Stimulated activated CD4-positive, alpha-beta T cell treated with anti-CD3 and anti-CD28 coated beads, TNF-alpha, amount 100 ng/mL, for 24 hours (primary cell): ENCODE measurements at places on chromosomes 11 and 22.

DNA sequence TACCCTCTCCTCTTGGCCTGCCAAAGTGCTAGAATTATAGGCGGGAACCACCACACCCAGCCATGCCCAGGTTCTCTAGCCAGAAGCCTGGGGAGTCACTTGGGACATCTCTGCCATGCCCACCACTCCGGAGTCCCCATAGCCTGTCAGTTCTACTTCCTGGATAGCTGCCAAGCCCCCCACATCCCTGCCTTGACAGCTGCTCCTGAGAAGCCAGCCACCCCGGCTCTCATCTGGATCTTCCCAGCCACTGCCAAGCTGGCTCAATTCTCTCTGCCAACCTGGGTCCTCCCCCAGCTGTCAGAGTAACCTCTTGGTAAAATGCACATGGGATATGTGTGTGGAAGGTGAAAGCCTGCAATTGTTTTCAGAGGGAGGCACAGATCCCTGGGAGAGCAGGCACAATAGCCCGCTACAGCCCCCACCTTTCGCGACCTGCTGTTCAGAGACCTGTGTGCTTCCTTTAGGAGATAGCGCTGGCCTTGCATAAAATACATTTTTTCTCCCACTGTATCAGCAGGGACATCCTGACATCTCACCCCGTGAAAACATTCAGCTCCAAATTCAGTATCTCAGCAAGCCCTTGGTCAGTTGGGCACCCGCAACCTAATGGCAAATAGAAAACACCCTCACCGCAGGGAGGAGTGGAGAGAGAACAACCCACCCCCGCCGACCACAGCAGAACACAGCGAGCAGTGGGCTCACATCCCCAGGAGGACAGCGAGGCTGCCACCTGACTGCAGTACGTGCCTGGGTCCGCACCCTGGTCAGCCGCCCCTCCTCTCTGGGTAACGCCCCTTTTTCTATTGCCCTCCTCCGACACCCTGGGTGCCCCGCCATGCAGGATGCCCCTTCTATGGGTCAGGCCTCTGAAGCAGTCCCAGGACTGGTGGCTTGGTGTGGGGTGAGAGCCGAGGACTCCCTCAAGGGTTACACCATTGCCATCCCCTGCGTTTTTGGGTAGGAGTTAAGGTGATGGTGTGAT lies 1342.2 kb downstream of the BRD1 start:
- no peak for DNase-seq

- no peak for DNase-seq
Observed at GRCh38 chr22:50674606-50675552, 2.3 kb downstream of the SHANK3 start.

DNA sequence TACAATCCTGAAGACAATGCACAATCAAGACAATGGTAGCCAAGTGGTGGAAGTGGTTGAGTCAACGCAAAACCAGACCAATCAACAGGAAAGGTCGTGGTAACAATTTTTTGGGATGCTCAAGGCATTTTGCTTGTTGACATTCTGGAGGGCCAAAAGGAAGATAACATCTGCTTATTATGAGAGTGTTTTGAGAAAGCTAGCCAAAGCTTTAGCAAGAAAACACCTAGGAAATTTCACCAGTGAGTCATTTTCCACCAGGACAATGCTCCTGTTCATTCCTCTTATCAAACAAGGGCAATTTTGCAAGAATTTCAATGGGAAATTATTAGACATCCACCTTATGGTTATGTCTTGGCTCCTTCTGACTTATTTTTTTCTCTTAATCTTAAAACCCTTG lies 1932.2 kb upstream of the RAG2 start:
- DNase-seq: no peak

GRCh38 chr22:33737662-33738061 lies 182.6 kb downstream of the LARGE1 start:
- no peak for DNase-seq

GRCh38 chr11:129442171-129442570 lies 66.5 kb downstream of the BARX2 start:
- no peak for DNase-seq

DNA sequence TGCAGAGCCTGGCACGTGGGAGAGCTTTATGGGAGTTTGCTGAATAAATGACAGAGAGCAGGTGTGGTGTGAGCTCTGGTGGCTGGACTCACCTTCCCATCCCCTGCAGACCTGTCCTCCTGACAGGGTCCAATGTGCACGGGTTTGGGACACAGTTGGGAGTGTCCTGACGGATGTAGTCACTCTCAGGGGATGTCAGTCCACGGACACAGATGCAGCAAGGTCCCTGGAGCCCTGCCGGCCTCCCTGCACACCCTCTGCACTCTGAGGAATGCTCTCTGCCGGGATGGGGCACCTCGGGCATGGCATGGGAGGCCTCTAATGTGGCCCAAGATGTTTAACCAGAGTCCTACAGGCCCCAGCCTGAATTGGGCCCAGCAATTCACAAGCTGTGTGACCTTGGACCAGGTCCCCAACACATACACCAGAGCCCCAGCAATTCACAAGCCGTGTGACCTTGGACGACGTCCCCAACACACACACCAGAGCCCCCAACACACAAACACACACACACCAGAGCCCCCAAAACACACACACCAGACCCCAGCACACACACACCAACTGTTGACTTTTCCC lies 30.0 kb upstream of the RFPL3 start:
- DNase-seq: no peak

GRCh38 chr22:46577368-46578249 lies 40.2 kb upstream of the CELSR1 start:
- no peak for DNase-seq

DNA sequence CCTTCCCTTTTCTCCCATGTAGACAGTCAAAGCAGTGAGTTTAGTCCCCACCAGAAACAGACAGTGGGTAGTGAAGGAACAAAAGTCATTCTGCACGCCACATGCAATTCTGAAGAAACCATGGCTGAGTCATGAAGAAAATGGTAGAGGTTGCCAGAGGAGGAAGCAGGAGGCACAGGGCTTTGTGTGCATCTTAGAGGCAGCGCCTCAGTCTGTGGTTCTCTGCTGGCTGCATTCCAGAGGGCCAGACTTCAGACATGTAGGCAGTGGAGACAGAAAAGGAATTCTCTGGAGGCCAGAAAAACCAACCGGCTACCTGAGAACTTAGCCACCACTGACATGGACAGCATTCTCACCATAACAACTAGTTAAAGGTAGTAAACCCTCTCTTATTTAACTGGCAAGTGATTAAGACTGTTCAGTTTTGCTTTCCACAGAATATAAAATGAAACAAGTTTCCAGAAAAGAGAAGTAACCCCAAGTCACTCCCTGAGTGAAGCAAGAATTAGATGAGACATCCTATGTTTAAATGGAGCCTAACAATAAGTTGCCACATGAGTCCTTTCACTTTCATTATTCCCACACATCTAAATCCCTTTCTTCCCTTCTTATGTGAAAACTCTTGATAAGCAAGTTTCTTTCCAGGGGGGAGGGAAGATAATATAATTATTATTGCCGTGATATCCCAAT lies 556.1 kb downstream of the SOX6 start:
- no peak for DNase-seq

DNA sequence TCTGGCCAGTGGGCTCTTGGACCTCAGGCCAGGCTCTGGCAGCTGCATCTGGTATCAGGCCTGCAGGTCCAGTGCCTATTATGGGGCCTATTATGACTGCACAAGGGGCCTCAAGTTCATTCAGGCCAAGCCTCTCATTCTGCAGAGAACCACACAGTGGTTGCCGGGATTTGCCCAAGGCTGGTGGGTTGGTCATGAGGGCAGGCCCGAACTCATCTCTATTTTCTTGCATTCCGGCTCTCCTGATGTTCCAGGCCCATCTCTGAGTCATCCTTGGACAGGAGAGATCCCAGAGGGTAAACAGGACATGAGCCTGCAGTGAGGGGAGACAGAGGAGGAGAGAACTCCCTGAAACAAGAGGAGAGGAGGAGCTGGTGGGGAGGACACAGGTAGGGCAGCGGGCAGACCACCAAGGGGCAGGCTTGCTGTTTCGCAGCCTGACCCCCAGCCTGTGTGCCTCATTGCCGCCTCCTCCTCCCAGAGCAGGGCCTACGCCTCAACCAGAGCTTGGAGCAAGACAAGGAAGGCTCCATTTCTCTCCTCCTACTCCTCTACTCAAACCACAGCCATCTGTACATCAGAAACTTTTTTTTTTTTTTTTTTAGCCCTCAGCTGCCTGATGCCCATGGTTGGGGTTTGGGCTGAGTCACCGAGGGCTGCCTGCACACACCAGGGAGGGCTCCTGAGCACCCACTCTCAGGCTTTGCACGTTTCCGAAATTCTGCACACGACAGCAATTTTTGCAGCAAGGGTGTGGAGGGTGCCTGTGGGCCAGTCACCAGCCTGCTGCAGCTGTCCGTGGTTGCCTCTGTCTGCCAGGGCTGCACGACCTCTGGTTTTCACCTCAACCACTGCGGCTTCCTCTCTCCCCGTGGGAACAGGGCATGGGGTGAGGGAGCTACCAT lies 12.7 kb upstream of the TREH start:
- peak; percentile 45 for DNase-seq

DNA sequence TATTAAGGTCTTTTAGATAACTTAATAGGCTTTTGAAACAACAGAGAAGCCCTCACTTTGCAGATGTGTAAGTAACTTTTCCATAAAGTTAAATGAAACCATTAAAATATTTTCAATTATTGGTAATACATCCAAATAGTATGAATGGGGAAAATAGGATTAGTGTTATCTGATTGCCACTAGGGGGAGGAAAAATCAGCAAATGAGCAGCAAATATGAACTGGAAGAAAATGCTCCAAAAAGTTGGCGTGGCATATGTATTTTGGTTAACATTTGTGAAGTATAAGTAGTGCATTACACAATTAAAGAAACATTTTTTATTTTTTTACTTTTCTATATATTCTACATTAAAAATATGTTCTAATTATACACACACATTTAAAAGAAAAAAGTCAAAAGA lies 259.8 kb upstream of the ANO5 start:
- DNase-seq: no peak

- DNase-seq: no peak
Observed at GRCh38 chr22:47394504-47395440, 632.3 kb downstream of the TBC1D22A start.

DNA sequence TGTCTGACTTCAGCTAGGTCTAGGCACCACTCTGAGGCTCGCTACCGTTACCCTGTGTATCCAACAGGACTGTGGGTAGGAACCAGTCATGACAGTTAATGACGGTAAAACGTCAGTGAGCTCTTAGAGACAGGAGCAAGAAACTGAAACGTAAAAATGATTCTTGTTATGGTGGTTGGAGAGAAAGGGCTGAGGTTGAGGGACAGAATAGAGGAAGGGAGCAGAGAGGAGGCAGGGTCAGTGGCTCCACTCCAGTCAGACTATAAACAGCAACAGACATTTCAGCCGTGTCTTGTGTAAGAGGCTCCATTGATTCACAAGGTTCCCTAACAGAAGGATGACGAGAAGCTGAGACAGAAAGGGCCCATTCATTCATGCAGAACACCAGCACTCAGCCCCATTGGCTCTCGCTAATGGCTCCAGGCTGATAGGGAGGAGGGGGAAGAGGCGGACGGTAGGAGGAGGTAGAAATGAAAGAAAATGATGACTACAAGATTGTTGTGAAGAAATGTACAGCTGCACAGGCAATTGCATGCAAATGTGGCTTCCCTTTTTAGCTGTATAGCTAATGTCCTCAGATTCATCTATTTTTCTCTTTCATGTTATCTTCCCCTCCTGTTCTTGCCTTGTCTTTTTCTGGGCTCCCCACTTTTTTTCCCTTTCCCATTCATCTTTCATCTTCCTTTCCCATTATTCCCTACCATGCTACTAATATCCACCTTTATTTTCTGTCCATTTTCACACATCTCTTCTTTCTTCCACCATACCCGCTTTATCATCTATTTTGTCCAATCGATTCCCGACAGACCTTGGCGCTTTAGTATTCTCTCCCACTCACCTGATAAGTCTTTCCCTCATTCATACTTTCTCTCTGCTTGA lies 34.3 kb downstream of the ETS1 start:
- peak; percentile 24 for DNase-seq

DNA sequence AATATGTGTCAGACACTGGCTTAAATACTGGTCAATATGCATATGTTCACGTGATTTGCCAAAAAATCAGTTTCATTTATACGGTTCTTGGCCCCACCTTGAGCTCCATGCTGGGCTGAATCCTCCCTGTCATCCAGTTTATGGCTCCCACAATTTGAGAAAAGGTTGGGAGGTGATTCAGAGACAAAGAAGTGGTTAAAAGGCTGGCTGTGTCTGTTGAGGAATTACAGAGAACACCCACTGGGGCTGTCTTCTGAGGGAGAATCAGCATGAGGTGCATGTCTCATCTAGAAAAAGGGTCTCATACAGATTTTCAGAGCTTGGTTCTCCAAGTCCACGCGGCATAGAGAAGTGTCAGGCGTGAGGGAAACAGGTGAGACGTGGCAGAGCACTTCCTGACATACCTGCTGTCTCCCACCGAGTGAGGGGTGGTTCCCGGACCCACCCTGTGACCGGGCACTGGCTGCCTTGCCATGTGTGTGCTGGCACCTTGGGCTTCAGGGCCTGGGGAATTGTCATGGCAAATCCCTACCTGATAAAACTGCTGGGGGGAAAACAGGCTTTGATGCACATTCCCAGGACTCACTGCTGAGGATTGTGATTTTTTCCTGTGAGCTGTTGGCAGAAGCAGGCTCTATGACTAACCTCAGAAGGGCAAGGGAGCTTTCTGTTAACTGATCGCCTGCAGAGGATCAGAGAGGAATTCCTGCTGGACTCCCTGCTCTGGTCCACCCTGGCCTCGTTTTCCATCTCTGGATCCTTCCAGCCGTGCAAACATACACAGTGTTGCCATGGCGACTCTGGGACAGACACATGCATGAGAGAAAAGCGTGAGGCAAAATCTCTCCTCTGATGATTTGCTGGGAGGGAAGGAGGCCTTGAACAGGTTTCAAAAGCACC lies 223.6 kb downstream of the ADAMTS15 start:
- DNase-seq: no peak

DNA sequence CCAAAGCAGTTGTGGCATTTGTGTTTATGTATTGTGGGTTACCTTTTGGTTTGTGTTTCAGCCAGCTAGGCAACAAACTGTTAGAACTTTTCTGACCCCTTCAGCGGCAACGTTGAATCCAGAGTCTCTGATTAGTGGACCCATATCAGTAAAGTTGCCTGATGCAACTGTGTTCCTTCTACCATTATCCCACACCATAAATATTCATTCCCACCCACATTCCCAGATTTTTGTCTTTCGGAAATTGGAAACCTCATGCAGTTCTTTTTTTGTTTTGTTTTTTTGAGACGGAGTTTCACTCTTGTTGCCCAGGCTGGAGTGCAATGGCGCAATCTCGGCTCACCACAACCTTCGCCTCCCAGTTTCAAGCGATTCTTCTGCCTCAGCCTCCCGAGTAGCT lies 30.7 kb upstream of the RBX1 start:
- no peak for DNase-seq

- no peak for DNase-seq
Observed at GRCh38 chr11:85755285-85755684, 55.7 kb downstream of the SYTL2 start.

DNA sequence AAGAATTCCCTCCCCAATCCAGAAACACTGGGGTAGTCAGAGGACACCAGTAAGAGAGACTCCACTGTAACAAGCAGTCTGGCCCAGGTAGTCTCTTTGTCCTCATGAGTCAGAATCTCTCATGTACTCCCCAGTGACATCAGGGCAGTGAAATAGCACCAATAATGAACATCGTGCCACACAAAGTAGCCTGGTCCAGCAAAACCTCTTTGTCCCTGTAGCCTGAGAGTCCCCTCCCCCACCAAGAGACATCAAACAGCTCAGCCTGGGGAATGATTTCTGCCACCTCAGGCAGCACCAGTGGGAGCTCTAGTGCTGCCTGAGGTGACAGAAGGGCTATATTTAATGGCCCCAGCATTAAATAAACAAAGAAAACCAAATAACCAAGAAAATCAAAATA lies 88.1 kb downstream of the SBF2 start:
- no peak for DNase-seq

GRCh38 chr11:130801333-130802122 lies 114.8 kb downstream of the SNX19 start:
- no peak for DNase-seq

GRCh38 chr11:65215441-65216076 lies 33.8 kb downstream of the CAPN1 start:
- no peak for DNase-seq
